ENCODE measurements at places on chromosomes 2 and 18.

DNA sequence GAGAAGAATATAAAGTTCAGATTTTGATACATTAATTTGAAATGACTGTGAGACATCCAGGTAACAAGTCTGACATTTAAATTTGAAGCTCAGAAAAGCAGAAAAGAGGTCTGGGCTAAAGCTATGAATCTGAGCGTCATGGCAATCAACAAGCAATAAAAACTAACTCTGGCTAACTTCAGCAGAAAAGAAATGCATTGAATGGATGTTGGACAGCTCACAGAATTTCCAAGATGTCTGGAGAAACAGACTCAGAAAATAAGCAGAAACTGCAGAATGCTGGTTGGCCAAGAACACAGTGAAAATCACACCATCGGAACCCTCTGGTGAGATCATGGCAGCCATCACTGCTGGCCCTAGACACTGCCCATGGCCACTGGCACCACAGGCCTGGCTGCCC, 366.6 kb downstream of the METTL4 start:
- no peak for DNase-seq

DNA sequence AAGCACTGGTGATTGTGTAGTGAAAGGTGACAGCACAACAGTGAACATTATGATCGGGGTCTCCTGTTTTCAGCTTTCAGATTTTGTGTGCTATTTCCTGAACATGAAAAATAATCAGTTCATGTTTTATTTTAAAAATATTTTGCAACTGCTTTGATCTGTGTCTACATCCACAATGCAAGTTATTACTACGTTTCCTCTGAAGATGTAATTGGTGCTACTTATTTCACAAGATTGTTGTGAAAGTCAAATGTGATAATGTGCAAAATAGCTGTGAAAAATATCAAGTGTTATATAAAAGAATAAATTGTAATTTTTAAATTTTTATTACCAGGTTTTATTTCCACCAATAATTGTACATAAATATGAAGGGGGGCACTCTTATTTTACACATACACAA, 6.1 kb upstream of the GCA start:
- DNase-seq, result no peak

- no peak for DNase-seq
These were observed 292.4 kb downstream of the TRIB2 start for GRCh38 chr2:13009027-13009642.

GRCh38 chr2:55862673-55863390, 60.8 kb downstream of the EFEMP1 start:
- DNase-seq, result peak; percentile 21

DNA sequence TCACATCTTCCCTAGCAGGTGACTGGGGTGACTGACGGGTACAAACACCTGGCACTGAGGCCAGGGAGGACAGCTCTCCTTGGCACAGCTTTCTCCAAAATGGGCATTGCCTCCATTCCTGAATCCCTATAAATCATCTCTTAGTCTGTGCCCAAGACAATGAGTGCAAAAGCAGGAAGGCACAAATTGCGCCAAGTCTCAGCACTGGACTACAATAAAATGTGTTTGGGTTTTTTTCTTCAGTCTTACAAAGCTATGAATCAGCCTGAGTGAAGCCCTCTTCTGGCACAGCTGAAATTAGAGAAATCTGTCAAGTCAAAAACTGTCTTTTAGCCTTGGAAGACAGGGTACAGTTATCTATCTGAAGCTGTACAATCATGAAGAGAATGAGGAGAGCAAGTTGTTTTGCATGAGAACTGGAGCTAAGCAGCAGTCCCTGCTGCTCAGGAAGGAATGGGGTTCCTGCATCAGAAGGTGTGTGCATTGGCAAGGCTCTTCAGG, 90.8 kb downstream of the EPB41L3 start:
- DNase-seq, result no peak

DNA sequence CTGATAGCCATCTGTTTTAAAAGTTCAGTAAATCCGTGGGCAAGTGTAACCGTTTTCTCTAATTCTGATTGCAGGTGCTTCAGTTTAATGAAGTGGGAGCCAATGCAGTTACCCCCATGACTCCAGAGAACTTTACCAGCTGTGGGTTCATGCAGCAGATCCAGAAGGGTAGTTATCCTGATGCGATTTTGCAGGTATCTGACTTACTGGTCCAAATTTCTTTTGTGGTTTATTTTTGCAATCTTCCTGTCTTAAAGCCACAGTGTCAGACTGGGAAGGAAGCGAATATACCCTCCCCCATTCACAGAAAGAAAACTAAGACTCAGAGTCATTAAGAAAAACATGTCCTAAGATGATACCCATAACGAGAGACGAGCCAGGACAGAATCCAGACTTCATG, 7.7 kb downstream of the SERPINB2 start:
- DNase-seq, result no peak

DNA sequence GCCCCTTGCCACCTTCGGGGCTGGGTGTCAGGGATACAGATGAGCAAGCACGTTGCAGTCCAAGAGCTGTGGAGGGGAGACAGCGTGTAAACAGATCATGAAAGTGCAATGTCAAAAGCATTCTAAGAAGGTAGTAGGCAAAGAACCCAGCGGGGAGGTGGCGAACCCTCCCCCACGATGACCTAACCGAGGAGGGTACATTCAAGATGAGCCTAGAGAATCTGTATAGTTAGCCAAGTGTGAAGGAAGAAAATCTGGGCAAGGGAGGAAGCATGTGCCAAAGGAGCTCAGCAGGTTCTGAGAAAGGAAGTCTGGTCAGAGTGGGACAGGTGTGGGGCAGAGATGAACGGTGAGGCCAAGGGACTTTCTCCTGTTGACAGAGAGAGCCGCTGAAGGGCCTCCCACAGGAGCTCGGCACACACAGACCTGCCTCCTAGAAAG, 106.9 kb downstream of the SP3 start:
- DNase-seq, result no peak

DNA sequence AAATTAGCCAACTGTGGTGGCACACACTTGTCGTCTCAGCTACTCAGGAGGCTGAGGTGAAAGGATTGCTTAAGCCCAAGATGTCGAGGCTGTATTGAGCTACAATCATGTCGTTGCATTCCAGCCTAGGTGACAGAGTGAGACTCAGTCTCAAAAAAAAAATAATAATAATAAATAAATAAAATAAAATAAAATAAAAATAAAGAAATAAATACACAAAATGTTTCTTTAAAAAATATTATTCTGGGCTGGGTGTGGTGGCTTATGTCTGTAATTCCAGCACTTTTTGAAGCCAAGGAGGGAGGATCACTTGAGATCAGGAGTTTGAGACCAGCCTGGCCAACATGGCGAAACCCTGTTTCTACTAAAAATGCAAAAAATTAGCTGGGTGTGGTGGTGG, 272.8 kb downstream of the AGPS start:
- no peak for DNase-seq

DNA sequence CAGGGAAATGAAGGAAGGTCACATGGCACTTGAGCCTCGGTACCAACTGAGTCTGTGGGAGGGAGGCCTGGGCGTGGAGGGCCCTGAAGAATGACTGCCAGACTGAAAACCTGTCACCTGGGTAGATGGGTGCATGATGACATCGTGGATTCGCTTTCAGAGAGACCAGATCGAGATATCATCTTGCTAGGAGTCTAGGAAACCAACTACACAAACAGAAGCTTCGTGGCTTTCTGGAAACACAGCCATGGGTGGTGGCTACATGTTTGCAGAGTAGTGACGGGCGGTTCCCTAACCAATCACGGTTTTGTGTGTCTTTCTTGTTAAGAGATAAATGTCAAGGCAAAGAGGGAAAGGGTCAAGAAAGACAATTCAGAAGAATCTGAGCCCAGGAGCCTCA, 155.0 kb downstream of the EIPR1 start:
- DNase-seq, result no peak

DNA sequence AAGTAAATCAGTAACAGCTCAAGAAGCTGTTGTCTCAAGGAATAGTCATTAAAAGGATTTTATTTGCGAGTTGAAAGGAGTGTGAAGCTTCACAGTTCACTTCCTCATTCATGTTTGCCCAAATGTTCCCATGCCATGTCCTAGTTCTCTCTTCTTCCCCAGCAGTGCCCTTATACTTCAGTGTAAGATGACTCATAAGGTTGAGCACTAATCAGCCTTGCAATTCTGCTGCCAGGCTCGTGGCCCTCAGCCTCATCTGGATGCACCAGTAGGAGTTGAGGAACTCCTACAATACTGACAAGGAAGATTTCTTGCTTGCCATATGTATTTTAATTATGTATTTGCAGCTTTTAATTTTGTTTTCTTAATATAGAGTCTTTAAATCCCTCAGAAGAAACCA, 1980.4 kb downstream of the SUCLG1 start:
- no peak for DNase-seq

- no peak for DNase-seq
These were observed 137.9 kb downstream of the MGAT5 start for GRCh38 chr2:134391751-134392160.

- no peak for DNase-seq
These were observed 323.3 kb downstream of the TGIF1 start for GRCh38 chr18:3773303-3773702.

GRCh38 chr18:7950380-7951136, 383.4 kb downstream of the PTPRM start:
- DNase-seq, result no peak

- no peak for DNase-seq
These were observed 338 bp upstream of the THUMPD2 start for GRCh38 chr2:39779341-39779851.

- no peak for DNase-seq
These were observed 38.6 kb upstream of the GPAT2 start for GRCh38 chr2:96073170-96073775.

- no peak for DNase-seq
These were observed 5.8 kb upstream of the GBX2 start for GRCh38 chr2:236173729-236174607.

- DNase-seq, result no peak
These were observed 260.5 kb downstream of the CCDC85A start for GRCh38 chr2:56444339-56444738.

DNA sequence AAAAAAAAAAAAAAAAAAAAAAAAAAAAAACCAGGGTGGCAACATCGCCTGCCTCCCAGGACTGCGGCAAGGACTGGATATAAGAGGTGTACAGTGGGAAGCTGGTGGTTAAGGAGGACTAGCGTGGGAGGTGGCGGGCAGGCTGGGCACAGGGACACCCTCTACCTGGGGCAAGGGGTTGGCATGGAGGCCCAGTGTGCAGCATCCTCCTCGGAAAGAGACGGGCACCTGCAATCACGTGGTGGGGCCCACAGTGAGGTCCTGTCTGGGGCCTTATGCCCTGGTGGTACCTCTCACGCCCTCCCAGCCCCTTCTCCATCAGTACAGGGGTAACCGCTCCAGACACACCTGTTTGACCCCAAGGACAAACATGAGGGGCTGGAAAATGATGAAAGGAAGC, 27.9 kb downstream of the PXDN start:
- DNase-seq, result no peak

DNA sequence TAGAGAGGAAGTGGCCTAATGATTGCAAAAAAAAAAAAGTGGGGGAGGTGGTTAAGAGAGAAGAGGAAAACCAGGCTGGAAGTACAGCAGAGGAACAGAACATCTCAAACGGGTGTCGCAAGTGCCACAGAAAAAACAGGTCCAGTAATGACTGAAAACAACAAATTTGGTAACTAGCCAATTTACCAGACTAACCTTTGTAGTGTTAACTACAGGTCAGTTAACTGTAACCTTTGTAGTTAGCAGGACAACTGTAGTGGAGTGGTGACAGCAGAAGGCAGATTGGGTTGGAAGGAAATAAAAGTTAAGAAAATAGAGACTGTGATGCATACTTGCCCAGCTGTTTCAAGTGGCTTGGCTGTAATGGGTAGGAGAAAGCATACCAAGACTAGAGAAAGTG, 91.4 kb upstream of the CHST9 start:
- no peak for DNase-seq

DNA sequence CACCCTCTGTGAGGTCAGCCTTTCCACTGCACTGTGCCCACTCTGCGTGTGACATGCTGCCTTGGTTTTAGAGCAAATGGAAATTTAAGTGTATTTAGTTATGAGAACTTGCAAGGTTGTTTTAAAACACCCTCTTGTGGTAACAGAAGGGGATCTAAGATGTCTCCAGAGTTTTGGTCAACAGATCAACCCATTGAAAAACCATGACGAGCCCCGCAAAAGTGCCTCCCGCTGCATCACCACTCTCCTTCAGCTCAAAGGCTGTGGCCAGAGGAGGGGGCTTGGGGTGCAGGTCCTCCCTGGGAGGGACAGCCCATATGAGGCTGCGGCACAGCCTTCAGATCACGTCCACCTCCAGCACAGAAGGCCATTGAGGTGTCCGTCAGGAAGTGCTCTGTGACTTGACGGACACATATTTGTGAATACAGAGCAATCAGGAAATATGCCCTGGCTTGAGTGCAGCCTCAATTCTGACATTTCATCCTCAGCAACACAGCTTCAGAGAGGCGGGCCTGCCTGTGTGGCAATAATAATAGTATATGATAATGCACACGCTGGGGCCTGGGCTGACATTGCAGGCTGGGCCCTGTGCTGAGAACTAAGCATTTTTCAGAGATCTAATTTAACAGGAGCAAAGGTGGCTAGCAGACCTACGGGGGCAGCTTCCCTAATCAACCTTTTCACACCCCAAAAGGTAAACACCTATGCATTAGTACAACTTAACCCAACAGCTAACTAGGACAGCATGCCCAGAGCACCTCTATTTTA, 213.9 kb downstream of the ANAPC1 start:
- DNase-seq, result no peak

DNA sequence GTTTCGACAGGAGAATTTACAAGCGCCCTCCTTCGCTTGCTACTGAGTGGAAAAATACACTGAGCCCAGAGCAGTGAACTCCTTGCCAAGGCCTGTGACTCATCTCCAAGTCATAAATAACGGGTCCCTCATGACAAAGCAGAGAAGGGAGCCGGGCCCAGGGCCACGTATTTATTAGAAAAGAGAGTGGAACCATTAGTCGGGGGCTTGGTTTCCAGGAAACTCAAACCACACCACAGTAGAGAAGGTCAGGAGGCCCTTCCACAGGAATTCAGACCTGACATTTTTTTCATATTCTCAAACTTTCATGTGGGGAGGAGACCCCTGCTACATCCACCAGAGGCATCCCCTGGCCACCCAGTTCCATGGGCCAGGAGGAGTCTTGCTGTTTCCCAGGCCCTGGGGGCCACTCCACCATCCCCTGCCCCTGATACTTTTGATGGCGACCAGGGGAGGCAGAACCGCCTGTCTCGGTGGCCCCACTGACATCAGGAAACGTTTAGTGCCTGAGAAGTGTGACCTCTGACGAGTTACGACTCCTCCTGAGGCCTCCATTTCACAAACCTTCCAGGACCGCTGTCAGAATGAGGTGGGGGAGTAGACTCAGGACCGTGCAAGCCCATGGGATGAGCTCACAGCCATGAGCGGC, 289.7 kb downstream of the DYSF start:
- DNase-seq, result peak; percentile 87

GRCh38 chr2:145806546-145806945, 1286.6 kb upstream of the ZEB2 start:
- DNase-seq, result no peak

DNA sequence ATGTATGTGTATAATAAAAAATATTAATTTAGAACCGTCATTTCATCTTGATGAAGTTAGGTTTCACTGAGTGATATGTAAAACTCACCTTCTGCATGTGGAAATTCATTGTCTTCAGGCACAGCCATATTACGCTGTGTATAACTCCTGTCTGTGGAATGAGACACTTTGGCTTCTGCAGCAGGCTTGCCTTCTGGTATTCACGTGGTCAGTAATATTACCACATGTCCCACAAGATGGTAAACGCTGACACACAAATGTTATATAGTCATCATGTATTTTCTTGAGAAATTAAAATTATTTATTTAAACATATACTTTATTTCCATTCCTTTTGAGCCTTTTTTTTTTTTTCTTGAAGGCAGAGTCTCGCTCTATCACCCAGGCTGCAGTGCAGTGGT, 25.1 kb upstream of the AAK1 start:
- no peak for DNase-seq

Data from tibial nerve (tissue), 4 donors.